ENCODE measurements at places on chromosomes 12 and 14. TPM values are rescaled to one million over a fixed set of nuclear protein-coding genes. Genes with fewer than 3 reads are reported as not detected.

IGF1 gene
- total RNA-seq: 5.5 TPM

LMNTD1 gene
- total RNA-seq: 1.1 TPM

DNA sequence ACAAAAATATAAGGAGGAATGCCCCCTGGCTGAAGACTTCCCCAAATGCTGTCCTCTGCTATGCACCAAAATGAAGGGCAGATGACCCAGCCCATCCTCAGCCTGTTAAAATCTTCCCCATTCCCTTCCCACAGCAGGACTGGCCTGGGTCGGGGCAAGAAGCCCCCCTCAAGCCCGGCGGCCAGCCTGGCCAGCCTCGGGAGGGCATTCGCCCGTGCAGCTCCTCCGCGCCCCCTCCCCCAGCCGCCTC is 413 bp downstream of the RARG start:
- DNase-seq: no peak

- DNase-seq: no peak
Measured at GRCh38 chr12:8828257-8829124, 6.1 kb downstream of the A2ML1 start.

GRCh38 chr12:89870413-89871184 is 162.0 kb upstream of the ATP2B1 start:
- no peak for DNase-seq

DNA sequence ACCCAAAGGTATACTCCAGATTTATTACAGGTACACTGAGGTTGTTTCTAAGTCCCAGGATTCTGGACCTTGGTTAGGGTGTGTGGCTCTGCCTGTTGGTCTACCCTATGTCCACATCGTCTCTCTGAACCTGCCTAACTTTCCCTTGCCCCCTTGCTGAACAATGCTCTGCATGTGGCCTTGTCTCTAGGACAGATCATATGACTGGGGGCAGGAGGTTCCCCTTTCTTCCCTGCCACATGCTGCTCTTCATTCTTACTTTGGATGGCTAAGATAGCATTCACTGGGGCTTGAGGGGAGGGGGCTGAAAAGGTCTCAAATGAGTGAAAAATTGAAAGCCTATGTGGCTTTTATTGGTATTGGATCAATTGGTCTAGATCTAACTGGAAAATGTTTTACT is 49.2 kb downstream of the MBIP start:
- DNase-seq: no peak

DNA sequence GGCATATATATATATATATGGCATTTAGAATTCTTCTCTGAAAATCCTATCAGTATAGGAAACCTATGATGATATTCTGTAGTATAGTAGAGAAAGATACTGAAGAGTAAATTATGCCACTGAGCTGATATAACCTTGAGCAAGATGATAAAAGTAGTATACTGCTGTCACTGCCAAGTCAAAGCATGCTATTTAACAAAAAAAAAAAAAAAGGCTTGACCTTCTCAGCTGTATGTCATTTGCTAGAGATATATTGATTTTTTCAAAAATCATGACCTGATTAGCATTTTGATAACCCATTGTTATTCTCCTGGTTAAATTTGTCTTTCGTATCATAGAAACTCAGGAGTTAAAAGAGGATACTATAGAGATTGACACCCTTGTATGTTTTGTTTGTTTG is 299.4 kb downstream of the ADAMTS20 start:
- no peak for DNase-seq

DNA sequence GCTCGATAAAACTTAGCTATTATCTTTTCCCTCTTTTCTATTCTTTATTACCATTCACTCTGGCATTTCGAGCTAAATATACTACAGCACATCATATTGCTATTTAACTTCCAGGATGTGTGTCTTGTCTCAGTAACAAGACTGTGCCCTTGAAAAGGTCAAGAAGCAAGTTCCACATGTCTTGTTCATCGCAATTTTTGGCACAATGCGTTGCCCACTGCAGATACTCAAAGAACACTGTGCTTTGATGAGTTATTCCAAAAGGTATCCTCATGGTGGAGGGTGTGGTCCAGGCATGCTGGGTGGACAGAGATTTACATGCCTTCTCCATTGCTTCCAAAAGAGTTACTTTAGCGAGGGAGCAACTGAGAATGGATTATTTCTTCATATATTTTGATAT is 6.6 kb downstream of the E2F7 start:
- DNase-seq: no peak

GRCh38 chr14:78701246-78701645 is 531.1 kb downstream of the NRXN3 start:
- no peak for DNase-seq

DNA sequence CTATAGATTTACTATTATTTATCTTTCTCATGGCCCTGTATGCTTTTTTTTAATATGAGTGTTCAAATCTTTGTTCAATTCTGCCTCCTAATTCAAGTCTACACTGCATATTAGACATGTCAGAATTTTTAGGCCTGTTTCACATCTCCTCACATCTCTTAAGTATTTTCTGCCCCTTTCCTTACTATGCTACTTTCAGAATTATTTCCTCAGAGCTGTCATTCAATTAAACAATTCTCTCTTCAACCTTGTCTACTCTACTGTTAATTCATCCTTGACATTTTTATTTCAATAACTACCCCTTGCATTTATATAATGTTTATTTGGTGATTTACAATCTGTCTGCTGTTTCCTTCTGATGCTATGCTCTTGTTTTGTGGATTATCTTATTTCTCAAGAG is 91.1 kb downstream of the CAPZA3 start:
- no peak for DNase-seq

Data from occipital lobe (tissue), 3 donors.